Activated CD8-positive, alpha-beta memory T cell treated with anti-CD3 and anti-CD28 coated beads for 1 hour (primary cell): ENCODE measurements at places on chromosomes 3 and 15.

- no peak for DNase-seq
Observed at GRCh38 chr3:177061369-177061768, 135.9 kb downstream of the TBL1XR1 start.

- no peak for DNase-seq
Observed at GRCh38 chr15:78020007-78020406, 57.5 kb downstream of the TBC1D2B start.

DNA sequence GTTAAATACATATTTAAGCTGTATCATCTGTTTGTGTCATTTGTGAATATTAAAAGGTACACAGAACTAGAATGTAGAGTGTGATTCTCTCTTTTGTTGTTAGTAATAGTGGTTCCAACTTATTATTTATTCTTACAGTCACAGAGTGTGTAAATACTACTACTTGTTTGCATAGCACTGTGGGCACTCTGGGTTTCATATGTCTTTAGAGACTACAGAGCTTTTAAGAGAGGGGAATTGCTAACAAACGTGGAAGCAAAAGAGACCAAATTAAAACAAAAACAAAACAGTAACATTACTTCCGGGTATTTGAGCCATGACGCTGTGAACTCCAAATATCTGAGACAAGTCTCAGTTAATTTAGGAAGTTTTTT, 828.0 kb upstream of the DPPA4 start:
- no peak for DNase-seq

DNA sequence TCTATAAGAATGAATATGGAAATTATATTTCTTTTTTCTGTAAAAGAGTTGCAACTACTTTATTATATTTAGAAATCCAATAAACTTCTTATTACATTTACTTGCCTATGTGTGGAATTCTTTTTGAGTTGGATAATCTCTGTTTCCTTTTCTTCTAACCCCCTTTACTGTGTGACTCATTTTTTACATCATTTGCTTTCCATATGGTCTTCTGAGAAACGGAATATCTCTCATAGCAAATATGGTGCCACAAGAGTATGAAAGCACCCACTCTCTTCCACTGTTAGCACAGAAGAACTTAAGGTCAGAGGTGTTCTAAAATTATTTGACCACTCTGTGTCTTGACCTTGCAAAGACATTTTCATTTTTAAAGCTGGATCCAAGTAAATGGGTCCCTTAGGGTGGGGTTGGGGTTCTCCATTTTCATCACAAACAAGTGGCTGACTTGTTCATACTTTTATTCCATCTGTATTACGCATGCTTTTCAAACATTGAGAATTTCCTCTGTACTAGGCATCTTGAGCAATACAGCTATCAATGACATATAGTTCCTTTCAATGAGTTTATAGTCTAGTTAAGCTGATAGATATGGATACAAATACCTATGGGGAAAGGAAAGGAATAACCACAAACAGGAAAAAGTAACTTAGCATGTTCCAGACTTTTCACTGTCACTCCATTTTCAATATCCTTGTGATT, 281.1 kb upstream of the TPRG1 start:
- no peak for DNase-seq

- DNase-seq, result no peak
Observed at GRCh38 chr3:49794926-49795905, 4.5 kb downstream of the CDHR4 start.
